Non-pigmented ciliary epithelial cell (primary cell): ENCODE measurements at places on chromosomes 6 and 20.

- DNase-seq: peak; percentile 67
Measured at GRCh38 chr6:11921017-11921438, 91.1 kb upstream of the HIVEP1 start.

DNA sequence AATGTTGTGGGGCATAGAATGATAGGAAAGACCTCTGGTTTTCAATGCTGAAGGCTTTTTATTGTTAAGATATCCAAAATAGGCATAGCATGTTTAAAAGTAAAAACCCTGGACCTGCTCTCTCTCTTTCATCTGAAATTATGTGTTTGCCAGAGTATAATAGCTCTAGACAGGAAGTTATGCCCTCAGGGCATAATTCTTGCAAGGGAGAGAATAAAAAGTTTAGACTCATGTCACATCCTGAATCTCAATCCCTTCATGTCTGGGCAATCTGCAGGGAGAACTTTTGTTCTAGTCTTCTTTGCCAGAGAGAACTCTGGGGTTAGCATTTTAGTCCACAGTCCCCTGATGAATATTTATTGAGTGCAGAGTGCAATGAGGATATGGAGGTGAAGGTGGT lies 297.3 kb upstream of the FLRT3 start:
- no peak for DNase-seq

DNA sequence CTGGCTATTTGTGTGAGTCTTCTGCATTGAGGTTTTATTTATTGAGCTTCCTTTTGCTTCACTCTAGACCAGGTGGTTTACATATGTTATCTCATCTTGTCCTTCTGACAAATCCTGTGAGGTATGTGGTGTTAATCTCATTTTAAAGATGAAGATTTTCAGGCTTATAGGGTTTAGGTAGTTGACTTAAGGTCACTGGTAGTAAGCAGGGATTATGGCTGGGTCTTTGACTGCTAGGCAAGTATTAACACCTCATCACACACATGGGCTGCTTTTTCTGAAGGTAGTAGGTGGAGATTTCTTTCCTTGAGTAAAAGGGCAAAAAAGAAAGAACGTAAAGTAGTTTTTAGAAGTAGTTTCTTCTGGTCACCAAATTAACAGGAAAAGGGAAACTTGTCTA lies 72.6 kb downstream of the CDKAL1 start:
- no peak for DNase-seq

DNA sequence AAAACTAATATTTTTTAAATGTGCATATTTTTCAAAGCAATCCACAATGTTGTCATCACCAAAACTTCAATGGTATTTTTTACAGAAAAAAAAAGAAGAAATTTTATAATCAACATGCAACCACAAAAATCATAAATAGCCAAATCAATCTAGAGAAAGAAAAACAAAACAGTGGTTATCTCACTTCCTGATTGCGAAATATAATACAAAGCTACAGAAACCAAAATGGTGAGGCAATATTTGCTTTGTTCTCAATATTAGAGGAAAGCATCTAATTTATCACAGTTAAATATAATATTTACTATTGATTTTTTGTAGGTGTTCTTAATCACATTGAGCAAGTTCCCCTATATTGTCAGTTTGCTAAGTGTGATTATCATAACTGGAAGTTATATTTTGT lies 720.7 kb upstream of the ADGRB3 start:
- no peak for DNase-seq

- DNase-seq: no peak
Measured at GRCh38 chr20:24723186-24723585, 225.9 kb upstream of the CST7 start.
